Natural killer cell (primary cell): ENCODE measurements at places on chromosomes 2 and 18. TPM values are rescaled to one million over a fixed set of nuclear protein-coding genes. Genes with fewer than 3 reads are reported as not detected.

GRCh38 chr2:48398285-48399002 lies 131.5 kb upstream of the STON1 start:
- H3K27me3 ChIP-seq, result no peaks in the 10 kb centered on the region
- H3K4me3 ChIP-seq, result no peak overlapping the region
- no peaks in the 10 kb centered on the region for H3K4me1 ChIP-seq
- no peak overlapping the region for H3K27ac ChIP-seq
- no peaks in the 10 kb centered on the region for H3K36me3 ChIP-seq
- no peak for DNase-seq

The HK2 gene
- total RNA-seq, result 3.5 TPM

DNA sequence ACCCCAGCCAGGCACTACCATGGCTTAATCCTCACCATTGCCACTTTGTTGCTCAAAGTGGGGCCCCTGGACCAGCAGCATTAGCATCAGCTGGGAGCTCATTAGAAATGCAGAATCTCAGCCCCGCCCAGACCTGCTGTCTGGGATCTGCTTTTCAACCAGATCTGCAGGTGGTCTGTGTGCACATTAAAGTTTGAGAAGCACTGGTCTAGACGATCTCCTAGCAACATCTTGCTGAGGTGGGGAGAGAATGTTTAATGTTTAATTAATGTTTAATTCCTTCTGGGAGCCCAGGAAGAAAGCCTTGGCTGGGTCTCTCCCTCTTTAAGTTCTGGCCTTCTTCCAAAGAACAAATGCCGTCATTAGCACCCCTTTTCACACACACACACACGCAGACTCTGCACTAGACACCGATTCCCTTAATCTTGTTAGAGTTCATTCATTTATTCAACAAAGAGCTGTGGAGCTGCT lies 53.7 kb downstream of the EDAR start:
- H3K4me3 ChIP-seq, result no peak overlapping the region
- no peak overlapping the region for H3K27ac ChIP-seq
- DNase-seq, result no peak
- no peaks in the 10 kb centered on the region for H3K4me1 ChIP-seq
- H3K36me3 ChIP-seq, result no peaks in the 10 kb centered on the region

- H3K4me3 ChIP-seq, result no peak overlapping the region
- no peaks in the 10 kb centered on the region for H3K27me3 ChIP-seq
- peaks cover 9% of the 10 kb centered on the region for H3K4me1 ChIP-seq
- no peak overlapping the region for H3K27ac ChIP-seq
- no peaks in the 10 kb centered on the region for H3K36me3 ChIP-seq
Measured at GRCh38 chr2:216618785-216619184, 14.4 kb upstream of the IGFBP2 start.

The NPPC gene
- total RNA-seq, result not detected

DNA sequence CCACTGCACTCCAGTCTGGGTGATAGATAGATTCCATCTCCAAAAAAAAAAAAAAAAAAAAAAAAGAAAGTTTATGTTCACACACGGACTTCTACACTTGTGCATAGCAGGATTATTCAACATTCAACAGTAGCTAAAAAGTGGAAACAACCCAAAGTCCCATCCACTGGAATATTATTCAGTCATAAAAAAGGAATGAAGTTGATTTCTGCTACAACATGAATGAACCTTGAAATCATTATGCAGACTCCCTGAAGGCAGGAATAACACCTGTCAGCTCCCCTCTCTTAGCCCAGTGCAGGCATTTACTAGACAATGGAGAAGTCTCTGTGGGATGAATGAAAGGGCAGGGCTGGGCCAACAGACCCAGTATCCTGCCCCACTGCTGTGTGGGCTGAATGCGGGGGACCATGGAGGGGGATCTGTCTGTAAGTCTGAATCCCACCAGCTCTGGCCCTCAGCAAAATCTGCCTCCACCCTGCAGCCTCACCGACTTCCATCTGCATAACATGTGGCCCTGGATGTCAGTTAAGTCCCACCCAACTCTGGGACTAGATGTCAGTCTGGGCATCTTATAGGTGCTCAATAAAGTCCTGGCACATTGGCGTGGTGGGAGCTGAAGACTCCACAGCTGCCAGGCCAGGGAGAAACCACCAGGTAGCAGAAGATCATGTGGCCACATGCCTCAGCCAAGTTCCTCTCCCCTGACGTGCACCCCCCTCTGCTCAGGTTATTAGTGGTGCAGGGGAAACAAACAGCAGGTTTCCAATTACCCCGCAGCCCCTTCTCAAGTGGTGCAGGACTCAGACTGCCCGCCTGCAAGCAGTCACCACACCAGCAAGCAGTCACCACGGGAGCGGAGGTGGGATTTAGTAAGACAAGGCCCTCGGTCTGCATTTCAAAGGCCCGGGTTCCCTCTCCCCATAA lies 8.9 kb downstream of the ZFP36L2 start:
- H3K27ac ChIP-seq, result peak overlapping the region; percentile 96
- H3K4me1 ChIP-seq, result peaks cover 75% of the 10 kb centered on the region
- DNase-seq, result peak; percentile 48
- H3K36me3 ChIP-seq, result peaks cover 11% of the 10 kb centered on the region
- no peaks in the 10 kb centered on the region for H3K27me3 ChIP-seq
- H3K4me3 ChIP-seq, result no peak overlapping the region
